ENCODE measurements at places on chromosomes 12 and 14.

GRCh38 chr14:30333934-30334333 is 225.0 kb upstream of the G2E3 start:
- no peak for DNase-seq

DNA sequence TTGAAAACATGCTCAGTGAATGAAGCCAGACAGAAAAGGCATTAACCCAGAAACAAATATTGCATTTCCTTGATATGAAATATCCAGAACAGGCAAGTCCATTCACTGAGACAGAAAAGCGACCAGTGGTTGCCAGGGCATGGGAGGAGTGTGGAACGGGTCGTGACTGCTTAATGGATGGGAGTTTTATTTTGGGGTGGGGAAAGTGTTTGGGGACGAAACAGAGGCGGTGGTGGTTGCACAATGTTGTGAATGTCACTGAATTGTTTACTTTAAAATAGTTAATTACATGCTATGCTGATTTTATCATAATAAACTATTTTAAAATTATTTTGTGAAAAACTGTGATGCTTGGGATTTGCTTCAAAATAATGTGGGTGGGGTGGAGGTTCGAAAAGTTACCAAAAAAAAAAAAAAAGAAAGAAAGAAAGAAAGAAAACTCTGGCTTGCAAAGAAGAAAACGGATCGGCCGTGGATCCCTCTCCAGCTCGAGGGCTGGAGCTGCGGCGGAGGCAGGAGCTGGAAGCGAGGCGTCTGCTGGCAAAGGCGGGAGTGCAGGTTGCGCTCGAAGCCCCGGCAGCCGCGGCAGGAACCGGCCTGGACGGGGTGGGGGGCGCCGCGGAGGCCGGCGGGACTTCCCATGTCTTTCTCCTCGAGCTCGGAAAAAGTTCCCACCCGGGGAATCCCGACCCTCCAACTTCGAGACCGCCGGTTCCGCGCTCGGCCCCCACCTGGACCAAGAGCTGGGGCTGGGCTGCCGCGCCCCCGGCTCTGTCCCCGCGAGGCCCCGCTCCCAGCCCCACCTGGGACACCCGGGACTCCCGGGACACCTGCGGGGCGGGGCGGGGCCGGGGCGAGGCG is 524 bp upstream of the P2RX2 start:
- DNase-seq: peak; percentile 67

DNA sequence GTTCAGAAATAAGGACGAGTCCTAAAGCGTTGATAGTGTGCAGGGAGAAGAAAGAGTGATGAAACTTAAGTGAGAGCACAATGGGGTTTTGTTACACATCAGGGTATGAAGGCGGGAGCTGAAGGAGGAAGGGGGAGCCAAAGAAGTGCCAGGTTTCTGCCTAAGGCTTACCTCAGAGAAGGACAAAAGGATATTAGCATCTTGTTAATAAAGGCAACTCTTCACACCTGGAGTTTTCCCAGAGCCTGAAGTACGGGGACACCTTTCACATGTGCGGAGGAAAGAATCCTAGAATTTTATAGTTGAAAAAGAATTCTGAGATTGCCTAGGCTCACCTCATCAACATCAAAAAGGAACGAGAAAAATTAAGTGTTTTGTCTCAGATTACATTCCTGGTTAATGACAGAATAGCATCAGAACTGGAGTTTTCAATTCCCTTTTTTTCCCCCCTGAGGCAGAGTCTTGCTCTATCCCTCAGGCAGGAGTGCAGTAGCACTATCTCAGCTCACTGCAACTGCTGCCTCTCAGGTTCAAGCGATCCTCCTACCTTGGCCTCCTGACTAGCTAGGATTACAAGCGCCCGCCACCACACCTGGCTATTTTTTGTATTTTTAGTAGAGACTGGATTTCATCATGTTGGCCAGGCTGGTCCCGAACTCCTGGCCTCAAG is 2.2 kb upstream of the SAV1 start:
- DNase-seq: no peak

- peak; percentile 90 for DNase-seq
Observed at GRCh38 chr12:123150744-123151456, at the start of gene PITPNM2. PITPNM2 (minus strand) TSS chr12:123151090; CDS start chr12:123034590, 116,500 bp downstream.

- DNase-seq: no peak
Observed at GRCh38 chr14:89504602-89505313, 87.7 kb upstream of the FOXN3 start.

DNA sequence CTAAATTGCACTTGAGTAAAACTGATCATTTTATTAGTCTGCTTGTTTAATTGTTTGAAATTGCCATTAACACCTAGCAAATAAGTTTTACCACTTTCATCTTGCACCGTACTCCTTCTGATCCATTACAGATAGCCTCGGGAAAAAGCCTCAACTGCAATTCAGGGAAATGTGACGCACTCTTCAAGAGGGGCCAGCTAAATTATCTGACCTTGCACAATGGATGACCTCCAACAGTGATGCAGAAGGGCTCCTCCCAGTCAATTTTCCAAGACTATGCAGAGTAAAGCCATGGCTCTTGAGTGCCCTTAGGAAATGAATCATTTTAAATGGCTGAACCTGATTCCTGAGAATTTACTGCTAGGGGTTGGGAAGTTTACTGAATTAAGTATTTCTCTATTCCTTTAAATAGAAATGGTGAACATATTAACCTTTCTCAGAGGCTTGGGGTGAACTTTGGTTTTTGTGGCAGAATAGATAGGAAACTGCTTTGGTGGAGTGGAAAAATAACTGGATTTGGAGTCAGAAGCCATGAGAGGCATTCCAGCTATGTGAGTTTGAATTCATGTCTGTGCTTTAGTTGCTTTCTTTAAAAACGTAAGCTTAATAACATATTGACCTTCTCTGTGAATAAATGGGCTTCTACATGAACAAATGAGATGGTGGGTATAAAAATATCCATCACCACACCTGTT is 64.8 kb upstream of the OVCH1 start:
- no peak for DNase-seq

DNA sequence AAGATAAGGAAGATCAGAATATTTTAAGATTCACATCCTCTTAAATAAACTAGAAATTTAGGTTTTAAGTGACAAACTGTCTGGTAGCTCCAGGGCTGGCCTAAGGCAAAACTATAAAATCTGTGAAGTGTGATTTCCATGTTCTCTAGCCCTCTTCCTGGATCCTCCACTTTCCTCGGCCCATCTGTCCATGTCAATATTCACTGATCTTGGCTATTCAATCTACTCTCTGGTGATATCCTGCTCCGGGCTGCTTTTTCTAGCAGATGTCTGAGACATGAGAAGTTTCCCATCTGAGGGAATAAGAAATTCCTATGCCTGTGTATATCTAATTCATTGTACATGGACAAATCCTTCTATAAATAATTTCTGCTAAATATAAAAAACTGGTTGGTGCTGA is 500.4 kb downstream of the GALC start:
- DNase-seq: no peak

GRCh38 chr12:112514926-112515642 is 96.3 kb downstream of the PTPN11 start:
- DNase-seq: no peak

DNA sequence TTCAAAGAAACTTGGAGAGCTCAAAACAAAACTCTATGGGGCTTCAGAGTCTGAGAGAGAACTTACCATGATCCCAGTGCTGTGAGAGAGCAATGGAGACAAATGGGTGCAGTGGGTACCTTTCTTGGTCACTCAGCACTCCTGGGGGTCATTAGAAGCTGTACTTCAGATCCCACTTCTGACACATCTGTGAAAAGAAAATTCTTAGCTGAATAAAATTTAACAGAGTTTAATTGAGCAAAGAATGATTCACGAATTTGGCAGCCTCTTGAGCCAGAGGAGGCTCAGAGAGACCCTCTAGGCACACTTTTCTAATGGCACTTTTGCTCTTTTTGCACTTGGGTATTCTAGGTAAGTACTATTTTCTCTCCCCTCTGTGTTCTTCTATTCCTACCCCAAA is 96.8 kb upstream of the SYT10 start:
- DNase-seq: no peak
